NCI-H2081 treated with DMSO at 0.1 percent for 48 hours (cell line): ENCODE measurements at places on chromosomes 1 and 21.

GRCh38 chr21:42833439-42833815 lies 45.9 kb downstream of the WDR4 start:
- DNase-seq, result peak; percentile 15

- no peak for DNase-seq
Measured at GRCh38 chr1:55131801-55132200, 83.4 kb downstream of the USP24 start.

DNA sequence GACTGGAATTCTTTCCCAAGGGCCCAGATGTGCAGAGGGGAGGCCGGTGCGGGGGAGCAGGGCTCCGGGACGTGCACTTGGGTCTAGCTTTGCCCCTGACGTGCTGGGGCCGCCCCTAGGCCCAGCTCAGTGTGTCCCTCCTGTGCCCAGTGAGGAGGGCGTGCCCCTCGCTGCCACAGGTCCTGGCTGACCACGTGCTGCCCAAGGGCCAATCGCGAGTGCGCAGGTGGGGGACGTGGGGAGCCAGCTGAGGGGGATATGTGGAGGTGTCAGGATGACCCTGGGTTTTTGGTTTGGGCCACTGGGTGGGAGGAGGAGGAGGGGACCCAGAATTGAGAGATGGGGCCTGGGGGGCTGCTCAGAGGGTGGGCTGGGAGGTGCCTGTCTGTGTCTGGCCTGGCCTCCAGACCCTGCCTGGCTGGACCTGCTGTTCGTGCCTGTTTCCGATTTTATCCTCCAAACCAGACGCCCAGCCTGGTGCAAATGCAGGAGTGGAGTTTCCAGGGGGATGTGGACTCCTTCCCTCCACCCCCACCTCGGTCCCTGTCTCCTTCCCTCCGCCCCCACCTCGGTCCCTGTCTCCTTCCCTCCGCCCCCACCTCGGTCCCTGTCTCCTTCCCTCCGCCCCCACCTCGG lies 6.1 kb upstream of the RNF223 start:
- DNase-seq, result no peak

- DNase-seq, result no peak
Measured at GRCh38 chr1:175155473-175155856, 37.1 kb downstream of the KIAA0040 start.

DNA sequence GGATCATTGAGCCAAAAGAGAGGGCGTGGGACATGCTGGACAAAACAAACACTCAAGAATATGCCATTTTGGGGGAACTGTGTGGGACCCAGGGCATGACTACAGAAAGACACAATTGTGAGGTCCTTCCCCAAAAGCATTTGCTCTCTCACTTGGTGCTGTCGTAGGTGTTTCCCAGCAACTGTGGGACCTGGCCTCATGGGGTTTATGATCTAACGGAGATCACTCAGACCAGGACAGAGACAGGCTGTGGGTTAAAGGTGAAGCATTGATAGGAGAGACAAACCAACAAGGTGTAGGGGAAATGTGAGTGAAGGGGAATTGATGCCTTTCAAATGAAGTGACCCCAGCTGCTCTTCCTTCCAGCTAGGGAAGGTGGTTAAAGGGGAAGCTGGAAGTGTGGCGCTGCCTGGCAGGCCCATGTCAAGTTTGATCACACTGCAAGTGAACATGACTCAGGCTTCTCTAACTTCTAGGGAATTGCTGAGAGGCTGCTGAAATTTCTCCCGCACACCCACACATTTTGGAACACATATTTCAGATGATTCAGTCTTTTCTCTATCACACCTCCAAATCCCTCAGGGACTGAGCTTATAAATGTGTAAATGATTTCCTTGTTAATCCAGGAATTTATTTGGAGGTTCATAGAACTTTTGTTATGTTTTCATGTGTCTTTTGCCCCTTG lies 30.2 kb downstream of the TRAF5 start:
- DNase-seq, result no peak

DNA sequence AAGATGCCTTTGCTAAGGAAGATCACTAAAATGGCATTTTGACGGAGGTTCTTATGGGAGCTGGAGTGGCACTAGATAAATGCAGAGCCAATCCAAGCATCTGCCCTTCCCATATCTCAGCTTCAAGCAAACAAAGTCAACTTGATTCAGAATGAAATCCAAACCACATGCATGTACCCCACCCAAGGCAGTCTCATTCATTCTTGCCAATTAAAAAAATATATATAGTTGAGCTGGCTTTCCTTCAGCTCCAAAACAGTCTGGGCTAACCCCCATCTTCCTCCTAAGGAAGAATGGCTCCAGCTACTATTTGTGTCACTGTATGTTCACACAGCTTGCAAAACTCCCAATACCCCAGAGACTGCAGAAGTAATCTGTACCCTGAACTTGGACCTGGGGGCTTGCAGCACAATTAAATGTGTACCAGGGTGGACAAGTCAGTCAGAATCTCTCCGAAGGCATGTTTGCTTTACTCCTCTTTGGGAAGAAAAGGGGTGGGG lies 35.4 kb downstream of the GPR3 start:
- DNase-seq, result no peak

- DNase-seq, result no peak
Measured at GRCh38 chr1:30413111-30413440, 310.3 kb downstream of the MATN1 start.

DNA sequence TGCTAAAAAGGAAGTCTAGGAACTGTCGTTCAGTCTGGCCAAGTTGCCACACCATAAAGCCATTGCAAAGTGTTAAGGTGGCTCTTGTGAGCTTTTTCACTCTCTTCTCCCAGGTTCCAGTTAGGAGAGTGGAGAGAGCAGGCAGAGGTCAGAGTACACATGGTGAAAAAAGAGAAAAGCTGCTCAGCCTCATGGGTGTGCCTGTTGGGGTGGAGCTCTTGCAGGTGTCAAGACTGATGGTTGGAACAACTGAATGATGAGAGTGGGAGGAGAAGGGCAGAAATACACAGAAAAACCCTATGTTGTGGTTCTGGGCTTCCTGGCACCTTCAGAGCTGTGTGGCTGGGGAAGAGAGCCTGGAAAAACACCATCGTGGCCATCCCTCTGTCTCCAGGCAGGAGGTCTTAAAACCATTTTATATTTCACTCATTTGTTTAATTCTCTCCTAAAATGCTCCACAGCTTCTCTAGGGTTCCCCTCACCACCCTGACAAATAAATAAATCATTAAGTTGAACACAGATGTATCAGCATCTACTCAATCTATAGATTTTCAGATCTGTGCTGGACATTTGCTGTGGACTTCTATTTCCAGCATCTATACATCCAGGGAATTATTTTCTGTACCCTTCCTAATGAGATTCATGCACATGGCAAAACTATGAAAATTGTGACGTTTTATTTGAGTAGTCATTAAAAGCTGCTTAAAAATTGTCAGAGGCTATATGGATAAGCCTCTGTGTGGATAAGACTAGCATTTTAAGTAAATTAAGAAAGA lies 17.5 kb downstream of the UBASH3A start:
- no peak for DNase-seq

DNA sequence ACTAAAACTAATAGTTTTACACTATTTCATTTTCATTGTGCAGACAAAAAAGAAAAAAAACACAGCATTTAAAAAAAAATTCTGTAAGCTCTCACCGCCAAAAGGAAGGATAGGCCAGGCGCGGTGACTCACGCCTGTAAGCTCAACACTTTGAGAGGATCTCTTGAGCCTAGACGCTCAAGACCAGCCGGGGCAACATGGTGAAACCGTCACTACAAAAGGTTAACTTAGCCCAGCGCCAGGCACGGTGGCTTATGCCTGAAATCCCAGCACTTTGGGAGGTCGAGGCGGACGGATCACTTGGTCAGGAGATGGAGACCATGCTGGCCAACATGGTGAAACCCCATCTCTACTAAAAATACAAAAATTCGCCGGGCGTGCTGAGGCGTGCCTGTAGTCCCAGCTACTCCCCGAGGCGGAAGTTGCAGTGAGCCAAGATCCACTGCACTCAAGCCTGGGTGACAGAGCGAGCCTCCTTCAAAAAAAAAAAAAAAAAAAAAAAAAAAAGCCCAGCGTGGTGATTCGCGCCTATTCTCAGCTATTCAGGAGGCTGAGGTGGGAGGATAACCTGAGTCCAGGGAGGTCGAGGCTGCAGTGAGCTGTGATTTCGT lies 14.3 kb upstream of the SPEN start:
- DNase-seq, result no peak

DNA sequence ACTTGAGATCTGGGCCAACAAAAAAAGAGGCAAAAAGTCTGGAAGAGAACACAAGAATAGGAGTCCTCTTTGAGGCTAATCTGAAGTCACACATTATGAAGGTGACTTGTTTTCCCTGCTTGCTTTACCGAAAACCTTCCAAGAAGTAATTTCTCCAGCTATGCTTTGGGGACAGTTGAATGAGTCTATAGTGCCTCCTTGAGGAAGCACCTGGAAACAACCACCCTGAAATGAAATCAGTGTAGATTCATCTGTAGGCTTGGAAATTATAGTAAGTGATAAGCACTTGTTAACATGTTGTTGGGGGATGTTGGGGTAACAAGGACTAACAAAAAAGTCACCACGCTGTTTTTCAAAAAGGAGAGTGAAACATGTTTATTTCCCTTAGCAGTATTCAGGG lies 23.4 kb upstream of the RPTN start:
- DNase-seq, result no peak

GRCh38 chr1:183251959-183252450 lies 65.9 kb downstream of the LAMC2 start:
- no peak for DNase-seq

DNA sequence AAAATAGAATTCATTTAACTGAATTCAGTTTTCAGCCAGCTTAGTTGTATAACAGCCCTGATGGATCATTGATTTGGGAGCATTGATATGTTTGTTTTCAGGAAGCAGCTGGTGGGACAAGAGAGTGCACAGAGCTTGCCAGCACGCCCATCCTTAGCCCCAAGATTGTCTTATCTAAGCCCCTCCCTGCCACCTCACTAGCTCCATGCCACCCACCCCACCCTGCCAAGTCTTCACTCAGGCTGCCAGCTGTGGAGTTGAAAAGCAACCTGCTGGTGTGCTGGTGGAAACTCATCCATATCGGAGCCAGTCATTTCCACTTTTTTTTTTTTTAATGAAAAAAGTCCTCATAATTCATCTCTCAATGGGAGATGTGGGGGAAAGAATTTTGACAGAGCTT lies 11.8 kb downstream of the KIRREL1 start:
- no peak for DNase-seq

- DNase-seq, result no peak
Measured at GRCh38 chr1:52915211-52915854, 6.2 kb downstream of the ECHDC2 start.

GRCh38 chr21:39874206-39874605 lies 7.0 kb downstream of the PCP4 start:
- DNase-seq, result no peak

GRCh38 chr1:198713081-198713480 lies 74.2 kb downstream of the PTPRC start:
- no peak for DNase-seq

DNA sequence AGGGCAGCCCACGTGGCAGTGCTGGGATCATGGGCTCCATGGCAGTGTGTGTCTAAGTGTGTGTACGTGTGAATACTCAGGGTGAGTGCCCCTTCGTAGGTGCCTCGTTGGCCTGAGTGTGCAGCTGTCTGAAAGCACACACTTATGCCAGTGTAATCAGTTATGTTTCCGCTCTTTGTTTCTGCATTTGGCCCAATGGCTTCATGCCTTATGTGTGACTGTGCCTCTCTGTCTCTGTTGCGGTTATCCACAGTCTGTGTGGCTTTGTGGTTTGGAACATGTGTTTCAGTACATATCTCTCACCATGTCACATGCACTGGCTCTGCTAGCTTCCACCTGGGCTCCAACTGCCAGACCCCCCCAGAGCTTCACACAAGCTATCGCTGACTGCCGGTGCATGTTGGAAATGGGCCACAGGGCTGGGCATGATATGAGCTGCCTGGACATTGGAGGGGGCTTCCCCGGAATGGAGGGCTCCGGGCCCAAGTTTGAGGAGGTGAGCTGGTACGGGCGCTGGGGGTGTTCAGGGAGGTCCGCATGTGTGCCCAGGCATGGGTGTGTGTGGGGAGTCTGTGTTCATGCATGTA lies 70.3 kb upstream of the TINAGL1 start:
- DNase-seq, result no peak

DNA sequence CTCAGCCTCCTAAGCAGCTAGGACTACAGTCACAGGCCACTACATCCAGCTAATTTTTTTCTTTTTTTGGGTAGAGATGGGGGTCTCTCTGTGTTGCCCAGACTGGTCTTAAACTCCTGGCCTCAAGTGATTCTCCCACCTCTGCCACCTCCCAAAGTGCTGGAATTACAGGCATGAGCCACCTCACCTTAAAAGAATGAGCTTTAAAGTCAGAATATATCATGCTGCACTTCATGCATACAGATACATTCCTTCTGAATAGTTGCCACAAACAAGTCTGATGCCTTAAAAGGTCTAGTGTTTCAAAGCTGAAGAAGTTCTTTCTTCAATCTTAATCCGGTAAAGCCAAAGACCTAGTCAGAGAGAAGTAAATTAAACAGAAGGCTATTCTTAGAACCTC lies 23.8 kb upstream of the CPLANE2 start:
- DNase-seq, result no peak

DNA sequence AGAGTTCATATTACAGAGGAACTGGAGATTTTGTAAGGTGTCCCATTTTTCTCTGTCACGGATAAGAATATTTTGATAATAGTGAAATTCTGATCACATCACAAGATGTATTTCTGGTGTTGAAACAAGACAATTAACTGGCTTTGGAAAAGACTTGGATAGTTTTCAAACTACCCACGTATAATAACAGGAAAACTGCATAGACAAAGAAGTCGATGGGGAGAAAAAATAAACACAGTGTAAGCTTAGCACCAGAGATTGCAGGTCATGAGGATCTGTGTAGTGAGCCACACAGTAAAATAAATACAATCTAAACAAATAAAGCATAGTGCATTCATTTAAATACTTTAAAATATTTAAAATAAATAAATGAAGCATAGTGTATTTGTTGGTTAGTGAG lies 452.3 kb upstream of the ADAMTS5 start:
- DNase-seq, result no peak

DNA sequence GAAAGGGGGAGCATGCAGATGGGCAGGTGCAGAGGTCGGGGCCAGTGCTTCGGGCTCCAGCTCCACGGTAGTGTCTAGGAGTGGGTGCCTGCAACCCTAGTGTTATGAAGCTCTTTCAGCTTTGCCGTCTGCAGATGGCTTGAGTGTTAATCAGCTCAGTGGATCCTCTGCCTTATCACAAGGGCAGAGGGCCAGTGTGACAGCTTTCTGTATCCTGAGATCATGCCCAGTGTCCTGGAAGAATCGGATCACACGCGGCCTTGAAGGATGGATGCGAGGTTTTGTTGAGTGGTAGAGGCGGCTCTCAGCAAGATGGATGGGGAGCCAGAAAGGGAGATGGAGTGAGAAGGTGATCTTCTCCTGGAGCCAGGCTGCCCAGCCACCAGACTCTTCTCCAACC lies 25.5 kb upstream of the C1orf146 start:
- no peak for DNase-seq

DNA sequence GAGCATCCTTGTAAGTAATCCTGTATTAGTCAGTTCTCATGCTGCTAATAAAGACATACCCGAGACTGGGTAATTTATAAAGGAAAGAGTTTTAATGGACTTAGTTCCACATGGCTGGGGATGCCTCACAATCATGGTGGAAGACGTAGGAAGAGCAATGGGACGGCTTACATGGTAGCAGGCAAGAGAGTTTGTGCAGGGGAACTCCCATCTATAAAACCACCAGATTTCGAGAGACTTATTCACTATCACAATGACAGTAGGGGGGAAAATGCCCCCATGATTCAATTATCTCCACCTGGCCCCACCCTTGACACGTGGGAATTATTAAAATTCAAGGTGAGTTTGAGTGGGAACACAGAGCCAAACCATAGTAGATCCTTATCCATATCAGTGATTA lies 124.7 kb downstream of the HIVEP3 start:
- no peak for DNase-seq

- no peak for DNase-seq
Measured at GRCh38 chr1:118563981-118564951, 379.2 kb upstream of the SPAG17 start.
